NCI-H446 treated with DMSO at 0.1 percent for 48 hours (cell line): ENCODE measurements at places on chromosomes 12 and 14.

GRCh38 chr12:40222247-40222646 is 2.5 kb upstream of the LRRK2 start:
- DNase-seq, result no peak

- DNase-seq, result no peak
Observed at GRCh38 chr14:72646861-72647528, 246.9 kb downstream of the DPF3 start.

DNA sequence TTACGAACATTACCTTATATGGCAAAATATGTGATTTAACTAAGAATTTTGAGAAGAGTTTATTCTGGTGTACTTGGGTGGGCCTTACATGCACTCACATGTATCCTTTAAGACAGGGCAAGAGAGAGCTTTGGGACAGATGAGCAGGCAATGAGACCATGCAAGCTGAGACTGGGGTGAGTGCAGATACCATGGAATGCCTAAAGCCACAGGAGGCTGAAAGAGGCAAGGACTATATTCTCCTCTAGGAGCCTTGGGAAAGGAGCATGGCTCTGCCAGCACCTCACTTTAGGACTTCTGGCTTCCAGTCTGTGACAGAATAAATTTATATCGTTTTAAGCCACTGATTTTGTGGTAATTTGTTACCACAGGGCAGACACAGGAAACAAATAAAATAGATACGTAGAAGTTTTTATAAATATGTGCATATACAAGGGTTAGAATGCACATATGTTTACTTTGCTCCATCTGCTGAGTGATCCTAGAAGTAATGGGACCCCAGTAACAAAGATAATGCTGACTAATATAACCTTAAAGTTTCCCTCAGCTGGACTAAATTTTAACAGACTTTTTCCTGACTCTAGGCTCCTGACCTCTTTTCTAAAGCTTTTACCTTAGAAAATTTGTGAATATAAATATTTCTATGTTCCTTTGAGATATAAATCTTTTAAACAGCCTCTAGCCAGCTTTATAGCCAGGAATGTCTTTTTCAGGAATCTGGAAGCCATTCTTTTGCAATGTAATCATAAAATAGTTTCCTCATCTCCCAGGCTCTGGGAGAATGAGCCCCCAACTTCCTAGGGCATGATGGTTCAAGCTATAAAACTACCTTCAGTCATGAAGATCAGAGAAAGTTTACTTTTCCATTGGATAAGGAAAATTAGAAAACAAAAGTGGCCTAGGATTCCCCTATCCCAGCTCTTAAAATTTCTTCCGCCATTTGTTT is 216.8 kb downstream of the PPFIA2 start:
- DNase-seq, result no peak

DNA sequence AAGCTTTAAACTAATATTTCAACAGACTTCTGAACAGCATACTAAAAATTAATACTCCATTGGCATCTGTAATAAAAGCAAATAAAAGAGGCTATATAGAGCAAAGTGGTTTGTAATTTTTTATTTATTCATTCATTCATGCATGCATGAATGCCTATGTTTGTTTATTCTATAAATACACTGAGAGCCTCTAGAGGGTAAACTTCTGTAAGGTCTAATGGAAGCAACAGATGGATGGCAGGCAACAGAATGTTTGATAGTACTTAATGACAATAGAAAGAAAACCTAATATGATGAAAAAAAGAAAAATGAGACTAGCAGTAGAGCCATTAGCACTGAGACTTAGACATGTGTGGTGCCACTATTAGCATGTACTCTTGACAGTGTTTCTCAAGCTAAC is 253.1 kb downstream of the CCDC91 start:
- peak; percentile 22 for DNase-seq

DNA sequence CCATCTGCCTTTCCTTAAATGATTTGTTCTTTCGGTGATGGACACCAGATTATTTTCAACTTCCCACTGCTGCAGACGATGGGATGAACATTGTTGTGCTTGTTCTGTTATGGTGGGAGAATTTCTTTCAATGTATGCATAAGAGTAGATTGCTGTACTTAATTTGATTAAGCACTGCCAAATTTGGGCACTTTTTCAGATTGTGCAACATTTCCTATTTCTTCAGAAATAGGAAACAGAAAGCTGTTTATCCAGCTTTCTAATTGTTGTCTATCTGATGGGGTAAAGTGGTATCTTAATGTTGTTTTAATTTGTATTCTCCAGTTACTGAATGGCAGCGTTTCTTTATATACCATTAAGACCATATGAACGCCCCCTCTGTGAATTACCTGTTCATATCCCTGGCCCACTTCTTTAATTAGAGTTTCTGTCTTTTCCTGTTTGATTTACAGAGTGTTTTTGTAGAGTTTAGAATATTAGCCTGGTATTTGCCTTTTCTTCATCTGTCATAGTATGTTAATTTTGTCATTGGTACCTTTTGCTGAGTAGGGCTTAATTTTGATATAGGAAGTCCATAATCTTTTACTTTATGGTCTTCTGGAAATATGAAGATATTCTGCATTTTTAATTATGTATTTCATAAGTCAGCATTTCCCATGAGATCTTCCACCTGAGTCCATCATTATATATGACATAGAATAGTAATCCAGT is 59.6 kb downstream of the DIP2B start:
- DNase-seq, result no peak
